Thoracic aorta (tissue), 2 donors: ENCODE measurements at places on chromosomes 2 and 18. TPM values are rescaled to one million over a fixed set of nuclear protein-coding genes. Genes with fewer than 3 reads are reported as not detected.

GRCh38 chr2:29865512-29865911 is 55.9 kb downstream of the ALK start:
- no peak for DNase-seq

IL36B gene
- total RNA-seq, result not detected

GRCh38 chr2:50320721-50321120 is 711.2 kb downstream of the NRXN1 start:
- no peak for DNase-seq

DNA sequence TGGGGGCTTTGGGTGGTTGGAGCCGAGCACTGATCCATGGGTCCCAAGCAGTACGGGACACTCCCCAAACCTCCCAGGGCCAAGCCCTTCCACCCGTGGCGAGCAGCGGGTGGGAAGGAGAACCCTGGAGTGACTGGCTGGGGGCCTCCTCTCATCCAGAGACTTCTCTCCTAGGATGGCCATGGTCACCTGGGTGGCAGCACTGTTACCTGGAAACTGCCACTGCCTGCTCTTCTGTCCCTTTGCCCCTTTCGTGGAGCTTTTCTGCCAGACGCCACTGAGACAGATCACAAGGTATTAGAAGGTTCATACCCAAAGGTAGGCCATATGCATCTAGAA is 26.9 kb downstream of the CENPO start:
- no peak for DNase-seq

TMEM178A gene
- total RNA-seq, result 6.5 TPM

- DNase-seq, result no peak
These were observed 360.0 kb downstream of the RND3 start for GRCh38 chr2:150127346-150127990.

SERPINB10 gene
- not detected for total RNA-seq

GPR45 gene
- total RNA-seq, result not detected

- DNase-seq, result no peak
These were observed 761.6 kb downstream of the DSC3 start for GRCh38 chr18:30280861-30281470.

TRIM54 gene
- 0.41 TPM for total RNA-seq

- DNase-seq, result peak; percentile 28
These were observed at the start of gene ERICH2 for GRCh38 chr2:170770008-170770605. Gene ERICH2 (plus strand): TSS chr2:170770378. CDS start chr2:170770682, 304 bp downstream.

DNA sequence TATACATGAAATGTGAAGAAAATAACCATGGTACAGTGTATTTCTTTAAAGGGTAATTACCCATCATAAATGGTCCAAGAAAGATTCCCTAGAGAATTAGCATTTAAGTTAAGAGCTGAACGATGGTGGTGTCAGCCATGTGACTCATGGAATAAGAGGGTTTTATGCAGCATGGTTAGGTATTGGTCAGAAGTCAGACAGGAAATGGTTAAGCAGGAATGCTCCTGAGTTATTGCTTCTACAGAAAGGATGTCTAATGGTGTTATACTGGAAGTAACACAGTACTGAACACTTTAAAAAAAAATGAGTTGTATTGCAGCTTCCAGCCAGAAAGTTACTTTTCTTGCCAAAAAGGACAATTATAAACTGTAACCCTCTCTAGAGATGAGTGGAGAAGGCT is 72.7 kb upstream of the UBE2E3 start:
- no peak for DNase-seq

GPR75 gene
- 0.54 TPM for total RNA-seq

DNA sequence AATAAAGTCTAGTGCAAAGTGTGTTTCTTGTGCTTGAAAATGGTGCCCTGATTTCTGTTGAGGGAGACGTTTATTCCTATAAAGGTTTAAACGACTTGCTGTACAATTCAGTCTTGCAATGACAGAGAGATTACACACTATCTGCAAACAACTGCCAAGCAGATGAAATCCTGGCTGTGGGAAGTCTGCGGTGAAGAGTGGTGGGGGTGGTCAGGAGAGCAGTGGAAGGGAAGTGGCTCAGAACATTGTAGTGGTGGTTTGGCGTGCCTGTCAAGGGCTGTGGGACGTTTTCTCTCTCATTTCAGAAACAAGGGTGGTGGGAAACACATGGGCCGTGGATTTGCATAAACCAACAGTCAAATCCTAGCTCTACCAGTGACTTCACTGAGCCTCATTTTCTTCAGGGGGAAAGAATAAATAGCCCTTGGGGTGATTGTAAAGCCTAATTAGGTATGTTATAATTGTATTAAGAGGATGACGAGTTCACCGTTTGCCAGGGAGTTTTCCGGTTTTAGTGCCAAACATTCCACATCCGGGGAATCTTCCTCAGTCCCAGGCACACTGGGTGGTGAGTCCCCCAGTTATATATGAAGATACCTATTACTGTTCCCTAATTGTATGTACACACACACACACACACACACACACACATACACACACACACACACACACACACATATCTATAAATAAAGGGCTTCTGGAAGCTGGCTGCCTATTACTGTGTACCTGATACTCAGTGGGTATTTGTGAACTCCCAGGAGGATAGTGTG is 115.0 kb downstream of the SPTBN1 start:
- DNase-seq, result no peak

DNA sequence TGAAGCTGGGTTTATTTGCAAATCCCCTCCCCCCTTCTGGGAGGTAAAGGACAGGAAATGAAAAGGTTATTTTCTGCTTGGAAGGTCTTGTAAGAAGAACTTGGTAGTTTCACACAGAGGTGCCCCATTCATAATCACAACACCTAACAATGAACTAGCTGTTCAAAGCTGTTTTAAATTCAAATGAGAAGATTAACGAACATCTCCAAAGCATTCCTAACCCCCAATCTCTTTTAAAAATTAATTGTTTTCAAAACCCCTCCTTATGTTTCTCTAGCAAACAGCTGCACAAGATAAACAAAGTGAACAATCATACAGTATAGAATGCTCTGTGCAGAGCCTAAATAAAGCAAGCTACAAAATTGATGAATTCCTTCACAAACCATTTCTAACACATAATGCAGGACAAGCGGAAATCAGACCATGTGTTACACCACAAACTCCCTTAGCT is 271.4 kb downstream of the SATB2 start:
- DNase-seq, result no peak

- no peak for DNase-seq
These were observed 3.9 kb downstream of the CTLA4 start for GRCh38 chr2:203871371-203871983.

B3GNT7 gene
- 11.4 TPM for total RNA-seq

DNA sequence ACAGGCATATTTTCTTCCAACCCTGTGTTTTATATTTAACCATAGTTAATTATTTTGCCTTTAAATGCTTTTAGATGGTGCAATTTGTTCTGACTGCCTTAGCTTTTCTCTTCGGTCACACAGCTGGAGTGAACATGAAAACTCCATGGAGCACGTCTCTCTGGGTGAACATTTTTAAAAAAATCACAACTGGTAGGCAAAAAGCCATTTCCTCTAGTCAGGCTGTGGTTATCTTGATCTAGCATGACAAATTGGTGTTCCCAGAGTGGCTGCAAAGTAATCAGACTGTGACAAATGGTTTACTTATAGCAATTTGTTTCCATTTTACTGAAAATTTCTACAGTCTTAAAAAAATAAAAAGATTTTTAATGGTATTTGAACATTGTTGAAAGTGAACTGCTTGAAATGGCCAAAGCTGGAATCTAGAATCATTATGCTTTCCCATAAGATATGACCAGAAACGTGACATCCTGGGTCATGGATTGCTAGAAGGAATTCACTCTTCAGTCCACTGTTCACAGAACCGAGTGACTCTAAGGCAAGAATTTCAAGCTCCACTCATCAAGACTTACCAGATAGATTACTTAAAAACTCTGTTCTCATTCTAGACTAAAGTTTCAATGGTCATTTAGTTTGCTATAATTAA is 703.6 kb downstream of the CPS1 start:
- DNase-seq, result no peak

GRCh38 chr2:198283146-198283545 is 478.8 kb downstream of the PLCL1 start:
- no peak for DNase-seq

GALR1 gene
- total RNA-seq, result 0.28 TPM

- DNase-seq, result no peak
These were observed 856 bp upstream of the PLA2R1 start for GRCh38 chr2:160063271-160063670.

DNA sequence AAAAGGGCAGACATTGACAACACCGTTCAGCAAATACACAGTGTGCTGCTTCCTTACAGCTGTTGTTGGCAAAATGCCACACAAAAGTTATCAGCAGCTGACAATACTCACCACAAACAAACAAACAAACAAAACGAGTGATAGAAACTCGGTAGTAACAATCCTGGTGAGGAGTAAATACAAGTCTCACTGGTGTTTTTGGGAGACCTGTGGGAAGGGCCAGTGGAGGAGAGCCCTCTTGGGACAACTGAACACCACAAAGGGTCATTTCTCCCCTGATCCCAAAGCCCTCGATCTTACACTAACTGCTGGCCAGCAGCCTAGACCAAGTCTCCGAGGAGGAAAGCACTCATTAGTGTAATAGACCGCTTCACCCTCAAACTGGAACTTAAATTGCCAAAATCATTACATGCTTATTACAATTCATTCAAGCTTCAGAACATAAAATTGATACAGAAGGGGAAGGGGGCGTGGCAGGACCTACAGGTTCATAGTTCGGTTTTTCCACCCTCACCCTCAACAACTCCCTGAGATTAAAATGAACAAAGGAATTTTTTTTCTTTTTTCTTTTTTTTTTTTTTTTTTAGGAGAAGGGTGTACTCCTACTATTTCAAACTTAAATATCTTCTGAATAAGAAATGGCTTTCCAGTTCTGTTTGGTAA is 5.0 kb downstream of the AP1S3 start:
- DNase-seq, result no peak

DNA sequence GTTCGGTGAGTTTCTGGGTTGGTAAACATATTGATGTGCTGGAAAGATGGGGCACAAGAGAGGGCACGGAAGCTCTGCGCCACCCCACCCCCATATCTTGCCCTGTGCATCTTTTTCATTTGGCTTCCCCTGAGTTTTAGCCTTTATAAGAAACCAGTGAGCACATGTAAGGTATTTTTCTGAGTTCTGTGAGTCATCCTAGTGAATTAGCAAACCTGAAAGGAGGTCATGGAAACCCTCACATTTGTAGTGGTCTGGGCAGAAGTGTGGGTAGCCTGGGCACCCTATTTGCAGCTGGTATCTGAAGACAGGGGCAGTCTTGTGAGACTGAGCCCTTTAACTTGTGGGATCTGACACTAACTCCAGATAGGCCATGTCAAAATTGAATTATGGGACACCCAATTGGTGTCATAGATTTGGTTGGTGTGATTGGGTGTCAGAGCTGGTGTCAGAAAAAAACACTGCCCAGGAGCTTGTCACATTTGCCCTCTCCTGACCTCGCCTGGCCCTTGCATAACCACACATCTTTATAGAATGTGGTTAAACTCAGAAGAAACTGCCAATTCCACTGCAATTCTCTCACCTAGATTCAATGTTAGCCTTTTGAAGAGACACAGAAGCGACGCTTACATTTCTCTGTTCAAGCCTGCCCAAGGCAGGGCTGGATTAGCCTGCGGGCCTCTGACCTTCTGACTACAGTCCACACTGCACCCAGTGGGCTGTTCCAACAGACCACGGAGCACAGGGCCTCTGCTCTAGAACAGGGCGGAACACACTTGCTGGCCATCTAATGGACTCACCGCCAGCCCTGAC is 12.0 kb upstream of the GALM start:
- no peak for DNase-seq

SLC8A1 gene
- 13.7 TPM for total RNA-seq

GATA6 gene
- total RNA-seq, result 92.8 TPM

SLC9A2 gene
- total RNA-seq, result 0.71 TPM

ALKAL2 gene
- total RNA-seq, result 12.7 TPM

DNA sequence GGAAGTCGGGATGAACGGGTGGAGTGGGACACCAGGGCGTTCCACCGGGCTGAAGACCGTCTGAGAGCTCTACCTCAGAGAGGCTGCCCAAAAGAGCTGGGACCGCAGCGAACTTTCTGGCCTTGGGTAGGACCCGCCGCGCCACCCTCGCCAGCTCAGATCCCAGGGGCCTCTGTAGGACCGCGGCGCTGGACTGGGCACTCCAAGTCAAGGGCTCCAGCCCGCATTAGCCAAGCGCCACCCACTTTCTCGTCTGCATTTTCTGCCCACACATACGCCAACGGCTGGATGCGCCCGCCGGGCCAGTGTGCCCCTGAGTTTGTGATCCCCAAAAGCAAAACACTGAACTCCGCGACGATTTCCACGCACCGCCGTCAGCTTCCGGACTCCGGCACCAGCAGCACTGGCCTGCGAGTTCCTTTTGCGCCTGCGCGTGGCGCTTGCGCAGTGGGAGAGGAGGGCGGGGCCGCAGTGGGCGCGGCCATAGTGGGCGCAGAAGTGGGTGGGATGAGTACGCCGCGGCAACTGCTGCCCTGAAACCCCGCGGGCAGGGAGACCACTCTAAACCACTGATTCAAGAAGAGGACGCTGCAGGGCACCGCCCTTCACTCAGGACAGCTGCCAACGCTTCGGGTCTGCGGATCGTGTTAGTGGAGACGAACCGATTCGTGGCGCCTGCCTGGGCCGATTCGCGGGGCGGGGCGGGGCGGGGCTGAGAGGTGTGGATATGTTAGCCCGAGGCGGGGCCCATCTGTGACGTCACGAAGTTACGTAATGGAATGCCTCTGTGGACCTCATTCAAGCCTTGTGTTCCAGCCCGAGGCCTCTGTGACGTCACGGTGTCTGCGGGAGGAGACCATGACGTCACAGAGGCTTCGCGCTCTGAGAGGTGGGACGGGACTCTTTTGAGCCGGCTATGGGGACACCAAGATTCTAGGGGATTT is 10.5 kb downstream of the OSR1 start:
- DNase-seq, result peak; percentile 99

DNA sequence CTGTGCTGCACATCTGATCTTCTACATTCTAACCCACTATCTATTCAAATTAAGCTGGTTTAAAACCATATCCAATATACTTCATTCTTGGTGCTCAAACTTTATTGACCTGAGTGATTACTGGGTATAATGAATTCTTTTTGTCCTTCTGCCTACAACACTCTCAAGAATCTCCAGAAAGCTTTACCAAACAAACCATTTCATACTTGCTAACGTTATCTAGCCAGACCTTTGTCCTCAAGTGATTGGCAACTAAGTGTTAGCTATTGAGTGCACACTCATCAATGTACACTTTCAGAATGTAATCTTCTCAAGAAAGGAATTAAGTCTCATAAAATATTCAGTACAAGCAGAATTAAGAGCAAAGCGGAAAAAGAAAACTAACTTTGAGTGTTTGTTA is 1.4 kb downstream of the SUCLG1 start:
- no peak for DNase-seq

SERPINB12 gene
- total RNA-seq, result not detected
